NCI-H774 (cell line): ENCODE measurements at places on chromosomes 6 and 20.
A peak's percentile ranks its signal among the peaks of the same experiment; 100 is the strongest.

DNA sequence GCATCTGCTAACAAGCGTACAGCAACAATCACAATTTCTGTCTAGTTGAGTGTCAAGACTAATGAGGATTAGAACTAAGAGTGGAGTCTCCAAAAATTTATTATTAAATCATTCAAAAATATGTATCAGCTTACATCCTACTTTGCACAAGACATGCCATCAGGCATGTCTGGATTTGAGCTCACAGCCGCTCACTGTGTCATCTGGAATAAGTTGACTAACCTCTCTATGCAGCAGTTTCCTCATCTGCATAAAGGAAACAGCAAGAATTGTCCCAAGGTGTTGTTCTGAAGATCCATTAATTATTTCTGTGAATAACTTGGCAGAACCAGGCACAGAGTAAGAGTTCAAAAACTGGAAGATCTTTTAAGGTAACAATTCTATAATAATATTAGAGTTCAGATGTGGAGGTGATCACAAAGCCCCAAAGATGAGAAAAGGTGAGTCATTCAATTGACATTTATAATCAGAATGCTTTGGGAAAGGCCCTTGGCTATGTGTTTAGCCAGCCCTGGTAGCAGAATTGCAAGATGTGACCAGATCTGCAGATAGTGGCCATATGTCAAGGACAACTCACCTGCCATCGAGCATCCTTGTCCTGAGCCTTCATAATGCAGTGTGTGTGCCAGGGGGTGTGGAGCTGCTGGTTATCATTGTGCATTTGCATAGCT lies 264.0 kb downstream of the FOXA2 start:
- DNase-seq = no peak

GRCh38 chr6:81996414-81996813 lies 243.9 kb upstream of the TENT5A start:
- DNase-seq = no peak

- peak; percentile 69 for DNase-seq
Measured at GRCh38 chr20:49356676-49357075, 78.8 kb upstream of the ZNFX1 start.

GRCh38 chr6:165988757-165989456 lies 178.7 kb downstream of the TBXT start:
- no peak for DNase-seq

DNA sequence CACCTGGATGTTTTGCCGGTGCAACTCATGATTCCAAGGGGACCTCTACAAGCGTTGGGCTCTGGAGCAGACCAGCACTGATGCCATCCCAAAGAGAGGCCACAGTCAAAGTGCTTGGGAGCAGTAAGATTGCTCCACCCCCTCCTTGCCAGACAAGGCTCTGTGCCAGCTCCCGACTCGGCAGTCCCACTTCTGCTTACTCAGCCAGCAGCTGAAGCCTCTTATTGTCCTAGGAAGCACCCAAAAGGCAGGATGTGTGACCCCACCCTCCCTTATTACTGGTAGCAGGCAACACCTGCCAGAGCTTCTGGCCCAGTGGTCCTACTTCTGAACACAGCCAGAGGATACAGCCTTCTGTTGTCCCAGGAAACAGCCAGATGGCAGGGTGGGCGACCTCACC lies 614.2 kb downstream of the TENT5A start:
- DNase-seq = no peak

GRCh38 chr20:41183831-41184230 lies 46.5 kb downstream of the PLCG1 start:
- DNase-seq = no peak

DNA sequence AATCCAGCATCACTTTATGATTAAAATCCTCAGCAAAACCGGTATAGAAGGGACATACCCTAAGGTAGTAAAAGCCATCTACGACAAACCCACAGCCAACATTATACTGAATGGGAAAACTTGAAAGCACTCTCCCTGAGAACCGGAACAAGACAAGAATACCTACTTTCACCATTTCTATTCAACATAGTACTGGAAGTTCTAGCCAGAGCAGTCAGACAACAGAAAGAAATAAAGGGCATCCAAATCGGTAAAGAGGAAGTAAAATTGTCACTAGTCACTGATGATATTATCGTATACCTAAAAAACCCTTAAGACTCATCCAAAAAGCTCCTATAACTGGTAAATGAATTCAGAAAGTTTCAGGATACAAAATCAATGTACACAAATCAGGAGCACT lies 33.3 kb downstream of the BLOC1S5 start:
- DNase-seq = no peak

- no peak for DNase-seq
Measured at GRCh38 chr6:52994839-52995088, 320 bp downstream of the GSTA4 start.

GRCh38 chr6:105603788-105604586 lies 201.1 kb upstream of the PREP start:
- DNase-seq = no peak

DNA sequence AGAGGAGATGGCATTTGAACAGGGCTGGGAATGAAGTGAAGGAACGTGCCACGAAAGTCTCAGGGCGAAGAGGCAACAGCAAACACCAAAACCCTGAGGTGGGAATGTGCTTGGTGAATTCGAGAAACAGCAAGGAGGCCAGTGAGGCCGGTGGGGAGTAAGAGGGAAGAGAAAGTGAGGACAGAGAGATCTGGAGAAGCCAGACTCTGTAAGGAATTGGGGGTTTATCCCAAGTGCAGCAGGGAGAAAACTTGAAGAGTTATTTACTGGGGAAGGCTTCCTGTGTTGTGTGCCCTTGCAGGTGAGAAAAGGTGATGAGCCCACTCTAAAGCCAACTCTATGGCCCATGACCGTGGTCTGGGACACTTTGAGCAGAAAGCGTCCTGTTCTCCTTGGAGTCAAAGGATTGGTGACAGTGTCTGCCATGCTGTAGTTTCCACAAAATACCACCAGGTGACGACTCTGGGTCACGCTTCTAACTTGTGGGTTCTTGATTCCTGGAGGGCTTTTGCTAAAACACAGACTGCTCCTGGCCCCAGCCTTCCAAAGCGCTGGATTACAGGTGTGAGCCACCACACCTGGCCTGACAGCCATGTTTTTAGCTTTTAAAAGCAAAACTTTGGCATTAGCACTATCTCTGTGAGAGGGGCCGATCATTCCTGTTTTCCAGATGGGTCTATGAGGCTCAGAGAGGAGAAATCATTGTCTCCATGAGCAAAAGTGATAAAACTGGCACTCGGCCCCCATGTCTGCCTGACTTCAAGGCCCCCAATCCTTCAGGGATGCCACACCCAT lies 18.0 kb upstream of the CSNK2A1 start:
- peak; percentile 35 for DNase-seq

- no peak for DNase-seq
Measured at GRCh38 chr6:136920216-136920615, 1.9 kb upstream of the SLC35D3 start.

GRCh38 chr6:26218824-26219223 lies 131.6 kb downstream of the HFE start:
- DNase-seq = no peak

DNA sequence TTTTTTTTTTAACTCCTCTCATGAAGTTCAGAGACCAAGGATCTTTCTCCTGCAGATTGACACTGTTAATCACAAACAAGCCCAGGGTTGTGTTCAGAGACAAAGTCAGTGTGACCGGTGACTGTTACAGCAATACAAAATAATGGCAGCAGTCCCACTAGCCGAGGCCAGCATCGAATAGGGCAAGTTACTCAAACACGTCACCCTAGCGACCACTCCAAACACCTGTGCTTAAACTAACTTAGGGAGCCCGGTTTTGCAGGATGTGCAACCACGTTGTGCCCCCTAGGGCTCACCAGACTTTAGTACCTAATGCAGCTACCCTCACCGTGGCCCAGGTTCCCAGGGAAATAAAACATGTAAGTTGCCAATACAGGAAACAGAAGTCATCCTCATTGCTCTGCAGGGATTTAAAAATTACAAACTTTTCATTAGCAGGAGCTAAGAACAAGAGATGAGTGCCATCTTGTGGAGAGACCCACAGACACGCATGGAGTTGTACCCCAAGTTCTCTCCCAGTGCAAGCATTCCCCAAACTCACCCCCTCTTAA lies 38.1 kb downstream of the FAM50B start:
- DNase-seq = no peak

DNA sequence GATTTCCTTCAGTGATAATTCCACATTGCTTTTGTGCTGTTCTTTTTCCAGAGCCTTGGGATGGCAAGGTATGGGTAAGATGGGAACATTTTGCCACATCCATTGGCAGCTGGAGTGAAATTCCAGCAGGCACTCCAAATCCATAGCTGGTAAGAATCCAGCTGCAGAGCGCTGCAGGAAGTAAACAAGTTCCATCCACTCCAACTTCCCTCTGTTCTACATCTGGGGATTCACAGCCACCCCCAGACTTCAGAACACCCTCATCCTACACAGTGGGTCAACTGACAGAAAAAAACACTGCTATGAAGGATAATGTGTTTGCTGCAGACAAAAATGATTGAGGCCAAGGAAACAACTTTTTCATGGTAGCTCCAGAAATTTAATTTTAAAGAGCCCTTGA lies 747.8 kb downstream of the MAFB start:
- DNase-seq = no peak

DNA sequence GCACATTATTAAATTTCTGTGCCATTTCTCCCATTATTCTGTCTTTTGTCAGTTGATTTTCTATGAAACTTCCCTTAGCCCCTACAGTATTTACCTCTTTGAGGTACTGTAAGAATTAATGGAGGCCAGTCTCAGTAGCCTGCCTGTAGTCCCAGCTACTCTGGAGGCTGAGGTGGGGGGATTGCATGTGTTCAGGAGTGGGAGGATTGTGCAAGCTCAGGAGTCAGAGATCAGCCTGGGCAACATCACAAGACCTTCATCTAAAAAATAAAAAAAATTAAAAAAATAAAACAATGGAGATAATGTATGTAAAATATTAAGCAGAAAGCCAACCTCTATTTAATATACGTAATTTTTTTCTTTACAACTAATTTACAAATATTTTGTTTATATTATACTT lies 77.8 kb downstream of the OR2B2 start:
- no peak for DNase-seq

GRCh38 chr6:46137387-46137786 lies 7.6 kb downstream of the ENPP4 start:
- DNase-seq = no peak

GRCh38 chr6:2141644-2142290 lies 103.6 kb downstream of the GMDS start:
- DNase-seq = no peak

- DNase-seq = peak; percentile 31
Measured at GRCh38 chr6:43926634-43927531, 156.9 kb downstream of the VEGFA start.

- no peak for DNase-seq
Measured at GRCh38 chr20:17657079-17657825, 24.8 kb downstream of the RRBP1 start.
